ENCODE measurements at places on chromosomes 6 and 20.

DNA sequence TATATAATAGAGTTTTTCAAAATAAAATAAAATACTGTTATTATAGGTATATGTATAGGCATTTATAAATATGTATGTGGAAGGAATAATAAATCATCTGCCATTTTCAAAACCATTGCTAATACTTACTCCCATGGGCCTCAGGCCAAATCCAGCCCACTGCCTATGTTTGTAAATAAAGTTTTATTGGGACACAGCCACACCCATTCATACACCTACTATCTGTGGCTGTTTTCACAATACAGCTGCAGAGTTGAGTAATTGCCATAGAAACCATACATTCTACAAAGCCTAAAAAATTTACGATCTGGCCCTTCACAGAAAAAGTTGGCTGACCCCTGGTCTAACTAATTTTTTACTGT is 9.5 kb downstream of the ALDH5A1 start:
- no peak for DNase-seq

GRCh38 chr6:119986934-119987549 is 637.5 kb upstream of the MAN1A1 start:
- no peak for DNase-seq

- DNase-seq, result no peak
Measured at GRCh38 chr6:141464490-141464889, 668.2 kb upstream of the GJE1 start.

GRCh38 chr6:109411034-109411433 is 28.8 kb upstream of the CD164 start:
- no peak for DNase-seq

DNA sequence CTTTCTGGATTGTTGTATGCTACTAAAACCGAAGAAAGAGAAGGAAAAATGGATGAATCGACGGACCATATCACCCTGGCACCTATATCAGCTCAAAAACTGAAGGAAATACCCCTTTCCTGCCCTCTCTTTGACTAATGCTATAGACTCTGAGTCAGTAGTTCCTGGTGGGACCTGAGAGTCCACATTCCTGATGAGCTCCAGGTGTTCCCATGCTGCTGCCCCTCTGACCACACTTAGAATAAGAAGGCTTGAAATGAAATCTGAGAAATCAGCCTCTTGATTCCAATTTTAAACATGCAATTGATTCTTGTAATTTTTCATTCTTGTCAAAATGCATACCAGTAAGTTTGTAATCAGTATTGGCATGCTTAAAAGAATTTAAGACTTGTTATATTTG is 75.2 kb downstream of the PRL start:
- DNase-seq, result no peak

DNA sequence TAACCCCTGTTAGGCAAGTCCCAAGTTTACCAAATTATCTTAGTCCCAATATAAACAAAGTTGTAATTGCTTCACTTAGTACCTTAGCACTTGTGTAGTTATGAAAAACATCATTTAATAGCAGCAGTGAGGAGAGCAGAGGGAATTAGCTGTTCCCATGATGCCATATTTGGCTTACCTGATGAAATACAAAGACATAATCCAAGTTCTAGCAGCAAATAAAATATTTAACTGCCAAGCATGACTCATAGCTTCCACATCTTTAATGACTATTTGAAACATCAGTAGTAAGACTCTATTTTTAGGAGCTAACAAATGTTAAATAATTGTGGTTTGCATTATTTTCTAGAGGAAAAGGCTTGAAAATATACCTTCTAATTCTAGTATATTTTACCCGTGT is 94.0 kb upstream of the MCHR2 start:
- no peak for DNase-seq

- DNase-seq, result no peak
Measured at GRCh38 chr6:138128096-138128495, 20.9 kb upstream of the PERP start.

- DNase-seq, result no peak
Measured at GRCh38 chr6:43170417-43170930, 595 bp upstream of the SRF start.
